Non-pigmented ciliary epithelial cell (primary cell): ENCODE measurements at places on chromosomes 2 and 18.

DNA sequence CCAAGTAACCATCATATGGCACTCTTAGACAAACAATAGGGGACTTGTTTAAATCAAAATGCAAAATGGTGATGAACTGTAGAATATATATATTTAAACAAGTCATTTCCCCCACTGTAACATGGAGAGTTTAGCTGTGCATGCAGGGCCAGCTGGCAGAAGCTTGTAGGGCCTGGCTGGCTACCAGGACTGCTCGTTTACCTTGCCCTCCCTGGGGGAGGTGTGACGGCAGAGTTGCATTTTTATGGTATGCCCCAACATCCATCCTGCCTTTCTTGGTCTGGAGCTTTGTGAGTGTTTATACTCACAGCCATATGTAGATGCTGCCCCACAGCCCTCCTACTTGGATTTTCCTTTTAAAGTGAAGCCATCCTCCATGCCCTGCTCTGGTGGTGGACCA is 101.7 kb upstream of the ZFP36L2 start:
- no peak for DNase-seq

DNA sequence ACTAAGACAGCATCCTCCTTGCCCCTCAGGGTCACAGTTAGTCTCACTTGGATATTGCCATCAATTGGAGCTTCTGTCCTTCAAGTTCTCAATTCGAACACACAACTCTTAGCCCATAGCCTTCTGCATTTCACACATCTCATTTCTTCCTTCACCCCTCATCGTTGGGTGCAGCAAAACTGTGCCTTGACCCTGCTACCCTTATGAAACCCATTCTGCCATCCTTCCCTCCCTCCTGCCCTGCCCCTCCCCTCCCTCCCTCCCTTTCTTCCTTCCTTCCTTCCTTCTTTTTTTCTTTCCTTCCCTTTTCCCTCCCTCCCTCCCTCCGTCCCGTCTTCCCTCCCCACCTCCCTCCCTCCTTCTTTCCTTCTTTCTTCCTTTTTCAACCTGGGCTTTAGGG is 80.7 kb upstream of the CYRIA start:
- no peak for DNase-seq

- DNase-seq = no peak
Observed at GRCh38 chr2:161223139-161223732, 63.0 kb downstream of the TANK start.

DNA sequence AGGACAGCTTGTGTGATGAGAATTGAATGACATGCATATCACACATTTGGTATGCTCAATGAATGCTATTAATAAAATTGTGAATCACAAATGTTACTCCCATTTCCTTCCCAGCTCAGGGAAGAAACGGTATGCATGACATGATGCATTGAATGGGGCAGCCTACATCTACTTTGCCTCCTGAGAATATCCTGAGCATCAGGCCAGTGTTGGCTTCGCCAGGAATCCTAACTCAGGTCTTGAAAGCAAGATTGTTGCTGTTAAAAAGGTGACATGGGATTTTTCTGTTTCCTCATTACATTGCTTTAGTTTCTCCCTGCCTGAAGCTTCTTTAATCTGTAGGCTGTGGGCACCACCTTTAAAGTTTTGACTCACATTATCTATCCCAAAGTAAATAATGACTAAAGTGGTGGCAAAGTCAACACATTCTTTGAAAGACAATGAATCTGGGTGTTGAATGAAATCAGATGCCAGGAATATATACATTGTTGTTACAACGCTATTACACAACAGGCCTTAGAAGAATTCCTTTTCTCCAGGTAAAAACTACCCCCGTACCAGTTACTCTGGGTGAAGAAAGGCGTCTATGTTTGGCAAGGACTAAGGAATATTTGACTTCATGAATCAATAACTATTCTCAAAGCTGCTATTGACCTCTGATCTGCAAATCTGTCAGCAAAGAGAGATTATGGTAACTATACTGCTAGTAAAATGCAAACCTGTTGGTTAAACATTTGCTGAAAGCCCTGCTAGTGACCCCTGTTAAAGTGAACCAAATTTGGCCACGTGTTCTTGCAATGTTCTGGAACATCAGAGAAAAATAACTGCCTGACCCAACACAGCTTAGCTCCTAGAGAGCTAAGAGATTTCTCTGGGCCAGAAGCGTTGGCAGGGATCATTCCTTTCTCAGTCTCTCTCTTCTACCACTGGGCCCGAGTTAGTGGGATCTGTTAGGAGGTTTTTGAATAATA is 30.5 kb upstream of the NEDD4L start:
- no peak for DNase-seq

GRCh38 chr18:79573921-79574491 is 105.6 kb upstream of the CTDP1 start:
- DNase-seq = no peak

GRCh38 chr2:43363120-43363519 is 136.7 kb upstream of the ZFP36L2 start:
- no peak for DNase-seq

DNA sequence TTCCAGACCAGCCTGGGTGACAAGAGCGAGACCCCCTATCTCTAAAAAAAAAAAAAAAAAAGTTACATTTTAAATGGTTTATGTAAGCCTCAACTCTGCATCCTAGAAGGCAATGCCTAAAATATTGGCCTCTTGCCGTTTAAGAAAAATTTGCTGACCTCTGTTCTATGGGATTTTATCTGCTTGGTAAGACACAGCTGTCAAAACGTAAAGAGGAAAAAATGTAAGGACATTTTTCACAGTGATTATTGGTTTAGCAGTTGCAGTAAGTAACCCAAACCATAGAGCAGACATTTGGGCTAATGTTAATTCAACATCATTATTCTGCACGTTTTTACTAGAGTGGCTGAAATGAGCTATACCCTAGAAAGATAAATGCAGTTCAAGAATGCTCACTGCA is 14.4 kb upstream of the E2F6 start:
- no peak for DNase-seq

- DNase-seq = no peak
Observed at GRCh38 chr18:76357174-76357573, 137.9 kb downstream of the ZNF516 start.

DNA sequence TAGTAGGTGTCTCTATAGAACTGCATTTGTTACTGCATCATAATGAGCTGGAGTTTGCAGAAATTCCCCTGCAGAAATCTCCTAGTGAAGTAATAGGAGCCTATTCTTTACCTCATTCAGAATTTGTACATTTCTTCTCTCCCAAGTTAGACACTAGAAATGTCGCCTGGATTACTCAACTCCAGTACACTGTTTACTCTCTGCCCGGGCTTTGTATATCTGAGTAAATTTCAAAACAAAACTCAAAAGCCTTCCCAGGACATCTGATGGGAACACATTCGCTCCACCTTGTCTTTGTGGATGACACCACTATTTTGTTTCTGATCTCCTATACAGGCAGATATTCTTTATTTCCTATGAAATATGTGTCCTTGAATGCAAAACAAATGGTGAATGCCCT is 76.8 kb downstream of the POU3F3 start:
- no peak for DNase-seq

GRCh38 chr2:47119001-47119400 is 36.1 kb downstream of the STPG4 start:
- peak; percentile 59 for DNase-seq

- no peak for DNase-seq
Observed at GRCh38 chr2:80141007-80141726, 163.4 kb downstream of the LRRTM1 start.

GRCh38 chr2:7011356-7012083 is 94.3 kb downstream of the RNF144A start:
- DNase-seq = peak; percentile 96

DNA sequence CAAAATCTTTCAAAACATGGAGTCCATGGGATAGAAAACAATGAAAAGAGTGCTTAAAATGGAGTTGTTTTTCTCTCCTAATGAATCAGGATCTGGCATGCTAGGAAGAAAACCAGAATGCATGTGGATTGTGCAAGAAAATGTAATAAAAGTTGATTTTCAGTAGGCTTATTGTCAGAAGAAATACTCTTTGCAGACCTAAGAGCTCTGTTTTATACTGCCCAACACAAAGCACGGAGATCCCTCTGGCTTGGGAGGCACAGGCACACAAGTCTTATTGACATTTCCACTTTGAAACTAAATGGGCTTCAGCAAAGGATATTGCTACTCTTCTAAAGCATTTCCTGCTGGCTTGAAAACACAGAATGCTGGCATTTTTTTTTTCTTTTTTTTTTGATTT is 15.5 kb upstream of the DAPL1 start:
- DNase-seq = no peak

GRCh38 chr18:67426486-67426885 is 90.0 kb downstream of the DSEL start:
- no peak for DNase-seq

DNA sequence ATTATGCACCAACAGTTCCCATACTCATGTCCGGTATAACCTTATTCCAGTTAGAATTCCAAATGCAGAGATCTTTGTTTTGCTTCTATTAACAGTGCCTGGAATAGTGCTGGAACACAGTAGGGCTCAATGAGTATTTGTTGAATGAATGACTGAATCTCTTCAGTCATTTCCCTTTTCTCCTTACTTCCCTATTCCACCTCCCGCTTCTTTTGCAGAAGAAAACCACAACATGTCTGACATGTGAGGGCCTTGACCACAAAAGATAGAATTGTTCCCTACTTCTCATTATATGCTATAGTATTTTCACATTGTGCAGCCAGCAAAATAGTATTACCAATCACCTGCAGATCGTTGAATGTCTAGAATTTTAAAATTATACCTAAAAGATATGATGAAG is 19.5 kb upstream of the HNRNPLL start:
- no peak for DNase-seq

- no peak for DNase-seq
Observed at GRCh38 chr2:187917535-187917934, 363.3 kb upstream of the TFPI start.

DNA sequence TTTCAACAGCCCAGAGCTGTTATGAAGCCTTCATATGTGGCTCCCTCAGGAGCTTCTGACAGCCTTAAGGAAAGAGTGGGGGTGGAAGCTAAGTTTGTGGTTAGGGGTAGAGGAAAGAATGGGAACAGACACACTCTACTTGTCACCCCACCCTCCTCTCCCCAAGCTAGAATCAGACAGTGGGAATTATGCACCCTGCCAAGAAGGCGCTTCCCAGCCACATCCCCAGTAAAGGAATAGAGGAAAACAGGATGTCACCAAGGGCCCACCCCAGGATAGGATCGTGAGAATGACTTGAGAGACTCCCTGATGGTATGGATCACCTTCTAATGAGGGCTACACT is 32.4 kb upstream of the EML4 start:
- no peak for DNase-seq

GRCh38 chr2:186691231-186691630 is 2.6 kb upstream of the FAM171B start:
- DNase-seq = no peak

DNA sequence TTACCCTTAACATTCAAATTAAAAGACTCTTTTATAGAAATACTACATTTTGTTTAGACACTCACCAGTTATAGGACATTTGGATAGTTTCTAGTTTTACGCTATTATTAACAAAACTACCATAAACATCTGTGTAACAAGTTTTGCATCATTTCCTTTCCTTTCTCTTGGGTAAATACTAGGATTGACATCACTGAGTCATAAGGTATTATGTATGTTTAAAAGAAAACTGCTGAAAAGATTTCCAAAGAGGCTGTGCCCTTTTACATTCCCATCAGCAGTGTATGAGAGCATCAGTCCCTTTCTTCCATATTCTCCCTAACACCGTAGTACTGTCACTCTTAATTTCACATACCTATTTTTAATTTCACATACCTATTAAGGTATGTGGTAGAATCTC is 130.6 kb downstream of the USP34 start:
- no peak for DNase-seq

DNA sequence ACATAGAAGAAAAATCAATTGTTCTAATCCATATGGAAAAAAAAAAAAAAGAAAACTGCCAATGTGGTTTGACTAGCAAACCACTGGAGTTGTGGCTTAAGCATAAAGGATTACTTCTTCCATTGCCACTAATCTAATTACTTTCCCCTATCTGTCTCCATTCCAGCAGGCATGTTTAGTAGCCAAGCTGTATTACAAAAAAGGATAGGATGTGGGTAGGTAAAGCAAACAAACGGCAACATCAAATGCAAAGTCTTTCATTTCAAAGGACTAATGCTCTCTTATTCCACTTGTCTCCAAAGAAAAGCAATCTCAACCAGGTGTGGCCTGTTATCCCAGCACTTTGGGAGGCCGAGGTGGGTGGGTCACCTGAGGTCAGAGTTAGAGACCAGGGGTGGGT is 36.5 kb downstream of the SLC8A1 start:
- no peak for DNase-seq

GRCh38 chr2:3600256-3600855 is 5.4 kb downstream of the COLEC11 start:
- no peak for DNase-seq

GRCh38 chr2:175445281-175445680 is 263.8 kb upstream of the ATP5MC3 start:
- DNase-seq = no peak

GRCh38 chr18:64334748-64335147 is 185.9 kb upstream of the LINC00305 start:
- no peak for DNase-seq

GRCh38 chr18:58386780-58387179 is 242.1 kb downstream of the ALPK2 start:
- no peak for DNase-seq

GRCh38 chr2:99660616-99661406 is 171.0 kb upstream of the REV1 start:
- no peak for DNase-seq

GRCh38 chr2:111167863-111168162 is 47.1 kb downstream of the BCL2L11 start:
- DNase-seq = no peak

GRCh38 chr2:60482222-60482621 is 71.2 kb downstream of the BCL11A start:
- no peak for DNase-seq

DNA sequence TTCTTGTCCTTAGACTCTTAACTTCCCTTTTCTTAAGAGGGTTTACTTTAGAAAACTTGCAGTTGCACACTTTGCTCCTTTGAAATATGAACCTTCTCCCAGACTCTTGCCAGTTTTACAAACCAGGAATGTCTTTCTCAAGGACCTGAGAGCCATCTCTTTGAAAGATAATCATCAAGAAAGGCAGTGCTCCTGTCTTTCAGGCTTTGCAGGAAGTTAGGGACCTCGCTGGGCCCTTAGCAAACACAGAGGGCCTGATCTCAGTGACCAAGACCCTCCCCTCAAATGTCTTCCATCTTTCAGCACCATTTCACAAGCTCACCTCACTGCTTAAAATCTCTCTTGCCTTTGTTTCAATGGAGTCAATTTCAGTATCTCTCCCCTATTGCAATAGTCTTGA is 32.0 kb upstream of the NYAP2 start:
- no peak for DNase-seq

- peak; percentile 41 for DNase-seq
Observed at GRCh38 chr2:175233135-175233719, 51.7 kb upstream of the ATP5MC3 start.

GRCh38 chr18:28635530-28635929 is 458.6 kb upstream of the CDH2 start:
- no peak for DNase-seq

DNA sequence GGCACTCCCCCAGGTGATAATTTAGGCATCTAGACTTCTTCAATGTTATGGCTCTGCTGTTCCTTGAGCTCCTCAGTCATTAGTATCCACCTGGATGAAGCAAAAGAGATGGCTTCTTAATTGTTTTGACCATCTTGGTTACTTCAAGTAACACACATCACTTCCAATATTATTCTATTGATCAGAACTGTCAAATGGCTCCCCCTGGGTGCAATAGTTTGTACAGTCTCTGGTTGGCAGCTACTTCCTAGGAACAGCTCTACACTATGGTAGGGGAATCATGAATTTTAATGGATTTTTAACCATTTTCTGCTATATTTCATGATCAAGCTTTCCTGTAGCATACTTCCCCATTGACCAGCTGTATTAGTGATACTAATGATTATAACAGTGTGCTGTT is 157.0 kb downstream of the NYAP2 start:
- no peak for DNase-seq
